ENCODE measurements at places on chromosomes 12 and 14.

DNA sequence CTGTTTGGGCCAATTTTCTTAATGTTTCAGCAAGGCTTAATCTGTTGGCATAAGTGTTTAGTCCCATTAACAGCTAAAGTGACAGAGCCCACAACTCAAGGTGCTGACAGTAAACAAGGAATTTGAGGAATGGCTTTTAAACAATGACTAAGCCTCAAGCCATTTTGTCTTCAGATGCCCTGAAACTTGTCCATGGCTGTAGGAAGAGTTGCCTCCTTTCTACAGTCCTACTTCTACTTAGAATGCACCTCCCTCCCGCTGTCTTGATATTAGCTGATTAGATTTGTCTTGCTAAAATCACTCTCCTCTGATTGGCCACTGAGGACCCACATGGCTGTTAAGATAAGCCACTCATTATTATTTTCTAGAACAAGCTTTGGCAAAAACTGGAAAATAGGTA lies 188.4 kb upstream of the OTX2 start:
- no peak for DNase-seq

DNA sequence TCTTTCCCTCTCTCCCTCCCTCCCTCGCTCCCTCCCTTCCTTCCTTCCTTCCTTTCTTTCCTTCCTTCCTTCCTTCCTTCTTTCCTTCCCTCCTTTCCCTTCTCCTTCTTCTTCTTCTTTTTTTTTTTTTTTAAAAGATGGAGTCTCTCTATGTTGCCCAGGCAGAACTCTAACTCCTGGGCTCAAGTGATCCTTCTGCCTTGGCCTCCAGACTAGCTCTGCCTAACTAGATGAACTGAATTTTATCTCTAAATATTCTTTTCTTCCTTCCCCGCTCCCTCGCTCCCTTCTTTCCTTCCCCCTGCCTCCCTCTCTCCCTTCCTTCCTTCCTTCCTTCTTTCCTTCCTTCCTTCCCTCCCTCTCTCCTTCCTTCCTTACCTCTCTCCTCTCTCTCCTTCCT lies 170.5 kb upstream of the LHX5 start:
- DNase-seq = no peak

DNA sequence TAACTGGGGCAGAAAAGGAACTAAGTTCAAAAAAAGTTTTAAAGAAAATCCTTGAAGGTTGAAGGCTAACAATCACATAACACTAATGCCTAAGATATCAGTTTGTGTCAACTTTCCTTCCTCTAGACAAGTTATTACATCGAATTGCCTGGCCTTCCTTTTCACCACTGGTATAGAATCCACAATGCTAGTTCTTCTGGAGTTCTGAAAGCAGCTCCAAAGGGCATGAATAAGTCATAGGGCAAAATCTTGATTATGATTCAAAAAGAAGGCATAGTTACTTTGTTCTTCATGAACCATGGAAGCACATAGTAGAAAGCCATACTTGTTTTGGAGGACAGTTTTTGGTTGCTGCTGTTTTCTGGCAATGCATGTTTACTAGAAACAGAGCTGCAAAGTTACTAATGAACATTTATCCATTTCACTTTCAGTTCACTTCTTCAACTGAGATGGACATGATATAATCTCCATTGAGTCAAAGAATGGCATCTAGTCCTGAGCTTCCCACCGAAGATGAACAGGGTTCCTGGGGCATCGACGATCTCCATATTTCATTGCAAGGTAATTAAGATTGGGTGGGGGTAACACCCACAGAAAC lies 56.0 kb downstream of the SYNE2 start:
- DNase-seq = no peak

- DNase-seq = no peak
Observed at GRCh38 chr12:106974511-106974910, 12.4 kb downstream of the MTERF2 start.

- peak; percentile 59 for DNase-seq
Observed at GRCh38 chr14:88660056-88660455, 97.2 kb downstream of the ZC3H14 start.

DNA sequence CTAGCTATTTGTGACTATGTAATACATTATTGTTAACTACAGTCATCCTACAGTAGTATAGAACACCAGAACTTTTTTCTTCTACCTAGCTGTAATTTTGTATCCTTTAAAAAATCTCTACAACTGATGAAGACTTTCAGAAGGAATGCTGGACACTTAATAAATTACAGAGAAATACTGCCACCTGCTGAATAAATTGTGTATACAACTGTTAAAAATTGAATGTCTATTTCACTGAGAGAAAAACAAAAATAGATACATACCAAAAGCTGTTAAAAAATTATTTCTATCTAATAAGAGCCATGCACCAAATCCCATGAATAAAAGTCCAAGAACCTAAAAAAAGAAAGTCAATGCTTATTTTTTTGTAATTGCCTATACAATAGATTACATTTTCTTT lies 6.6 kb downstream of the TSPAN19 start:
- DNase-seq = peak; percentile 34

DNA sequence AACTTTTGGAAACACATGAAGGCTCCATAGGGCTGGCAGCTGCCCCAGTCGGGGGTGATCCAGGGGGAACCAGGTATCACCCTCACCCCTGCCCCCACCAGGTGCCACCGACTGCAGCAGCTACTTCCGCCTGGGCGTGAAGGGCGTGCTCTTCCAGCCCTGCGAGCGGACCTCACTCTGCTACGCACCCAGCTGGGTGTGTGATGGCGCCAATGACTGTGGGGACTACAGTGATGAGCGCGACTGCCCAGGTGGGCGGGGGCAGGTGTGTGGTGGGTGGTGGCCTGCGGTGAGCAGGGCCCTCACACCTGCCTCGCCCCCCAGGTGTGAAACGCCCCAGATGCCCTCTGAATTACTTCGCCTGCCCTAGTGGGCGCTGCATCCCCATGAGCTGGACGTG lies 22.3 kb upstream of the NXPH4 start:
- no peak for DNase-seq

DNA sequence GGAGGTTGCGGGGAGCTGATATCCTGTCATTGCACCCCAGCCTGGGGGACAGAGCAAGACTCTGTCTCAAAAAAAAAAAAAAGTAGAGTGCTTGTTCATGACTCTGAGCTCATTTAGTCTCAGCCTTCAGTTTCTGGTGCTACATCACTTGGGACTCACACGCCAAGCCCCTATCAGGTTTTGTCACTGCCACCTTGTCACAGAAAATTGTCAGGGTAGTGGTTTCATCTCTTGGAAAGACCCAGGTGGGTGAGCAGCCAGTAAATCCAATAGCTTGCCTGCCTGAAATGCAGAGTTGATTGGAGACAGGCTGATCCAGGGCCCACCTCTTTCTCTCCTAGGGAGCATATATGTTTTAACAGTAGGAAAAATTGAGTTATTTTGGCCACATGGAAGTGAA lies 113.0 kb downstream of the FGD4 start:
- no peak for DNase-seq

GRCh38 chr14:74683406-74683805 lies 29.5 kb downstream of the AREL1 start:
- no peak for DNase-seq

GRCh38 chr14:61531465-61532122 lies 163.7 kb upstream of the HIF1A start:
- DNase-seq = no peak

GRCh38 chr12:94849411-94849976 lies 154.0 kb downstream of the NDUFA12 start:
- no peak for DNase-seq

DNA sequence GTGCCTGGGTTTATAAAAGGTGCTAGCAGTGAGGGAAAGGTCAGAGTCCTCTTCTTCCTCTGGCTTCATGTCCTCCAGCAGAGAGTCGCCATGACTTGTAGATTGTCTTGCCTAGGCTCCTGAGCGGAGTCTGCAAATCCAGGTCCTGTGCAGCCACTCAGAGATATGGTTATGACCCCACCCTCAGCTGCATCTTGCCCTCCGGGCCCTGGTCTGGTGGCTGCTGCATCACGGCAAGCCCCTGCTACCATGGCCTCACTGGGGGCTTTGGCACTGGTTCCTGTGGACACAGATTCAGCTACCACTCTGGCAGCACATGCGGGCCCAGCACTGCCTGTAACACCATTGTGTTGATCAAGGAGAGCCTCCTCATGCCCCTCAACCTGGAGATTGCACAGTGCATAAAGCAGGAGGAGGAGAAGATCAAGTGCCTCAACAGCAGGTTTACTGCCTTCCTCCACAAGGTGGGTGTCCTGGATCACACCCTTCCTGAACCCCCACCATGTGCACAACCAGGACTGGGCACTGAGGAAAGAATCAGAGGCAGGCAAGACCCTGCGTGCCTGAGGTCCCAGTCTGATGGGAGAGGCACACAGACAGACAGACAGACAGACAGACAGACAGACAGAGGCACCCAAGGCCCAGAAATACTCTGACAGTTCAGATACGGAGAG lies 10.5 kb upstream of the KRT86 start:
- DNase-seq = no peak

GRCh38 chr14:69879175-69880043 lies at the start of gene SMOC1:
TSS of gene SMOC1 (plus strand) at chr14:69879416. CDS start at chr14:69879679, 263 bp downstream.
- peak; percentile 88 for DNase-seq

GRCh38 chr12:50276912-50277671 lies 6.2 kb downstream of the LIMA1 start:
- no peak for DNase-seq

- no peak for DNase-seq
Observed at GRCh38 chr12:10101648-10102220, 2.9 kb upstream of the CLEC1A start.

DNA sequence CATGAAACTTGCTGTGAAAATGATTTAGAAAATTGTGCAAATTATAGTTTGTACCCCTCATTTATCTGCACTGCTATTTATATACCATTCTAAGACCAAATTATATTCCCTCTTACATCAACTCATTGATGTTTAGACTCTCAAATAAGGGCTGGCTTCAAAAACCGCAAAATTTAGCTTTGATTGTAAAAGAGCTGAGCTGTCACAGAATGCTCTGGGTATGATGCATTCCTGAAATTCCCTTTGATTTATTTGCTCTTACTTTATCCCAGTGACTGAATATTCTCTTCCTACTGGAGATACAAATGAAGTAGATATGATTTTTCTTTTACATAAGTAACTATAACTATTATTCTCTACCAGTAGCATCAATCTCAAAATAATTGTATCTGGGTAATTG lies 78.0 kb upstream of the TMTC2 start:
- DNase-seq = peak; percentile 69

GRCh38 chr14:78345131-78345744 lies 175.1 kb downstream of the NRXN3 start:
- DNase-seq = no peak

DNA sequence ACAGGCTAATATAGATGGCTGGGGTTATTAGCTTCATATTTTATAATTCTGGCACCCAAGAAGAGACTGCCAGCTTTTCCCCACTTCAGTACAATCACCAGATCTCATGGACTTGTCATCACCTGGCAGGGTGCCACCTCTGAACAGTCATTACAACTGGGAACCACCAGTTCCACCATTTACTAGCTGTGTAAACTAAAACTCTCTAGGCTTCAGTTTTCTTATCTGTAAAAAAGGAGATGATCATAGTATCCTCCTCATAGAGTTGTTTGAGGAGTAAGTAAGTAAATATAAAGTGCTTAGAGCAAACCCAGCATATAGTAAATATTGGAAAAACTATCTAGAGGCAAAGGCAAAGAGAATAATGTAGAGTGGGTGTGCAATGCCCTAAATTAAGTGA lies 19.3 kb downstream of the CPNE8 start:
- DNase-seq = peak; percentile 46

- no peak for DNase-seq
Observed at GRCh38 chr12:63875703-63876102, 31.2 kb downstream of the SRGAP1 start.

- no peak for DNase-seq
Observed at GRCh38 chr12:22122359-22122758, 76.3 kb downstream of the CMAS start.

GRCh38 chr14:23252006-23252405 lies 14.3 kb downstream of the RNF212B start:
- no peak for DNase-seq

GRCh38 chr14:80202888-80203562 lies 8.3 kb downstream of the DIO2 start:
- no peak for DNase-seq

DNA sequence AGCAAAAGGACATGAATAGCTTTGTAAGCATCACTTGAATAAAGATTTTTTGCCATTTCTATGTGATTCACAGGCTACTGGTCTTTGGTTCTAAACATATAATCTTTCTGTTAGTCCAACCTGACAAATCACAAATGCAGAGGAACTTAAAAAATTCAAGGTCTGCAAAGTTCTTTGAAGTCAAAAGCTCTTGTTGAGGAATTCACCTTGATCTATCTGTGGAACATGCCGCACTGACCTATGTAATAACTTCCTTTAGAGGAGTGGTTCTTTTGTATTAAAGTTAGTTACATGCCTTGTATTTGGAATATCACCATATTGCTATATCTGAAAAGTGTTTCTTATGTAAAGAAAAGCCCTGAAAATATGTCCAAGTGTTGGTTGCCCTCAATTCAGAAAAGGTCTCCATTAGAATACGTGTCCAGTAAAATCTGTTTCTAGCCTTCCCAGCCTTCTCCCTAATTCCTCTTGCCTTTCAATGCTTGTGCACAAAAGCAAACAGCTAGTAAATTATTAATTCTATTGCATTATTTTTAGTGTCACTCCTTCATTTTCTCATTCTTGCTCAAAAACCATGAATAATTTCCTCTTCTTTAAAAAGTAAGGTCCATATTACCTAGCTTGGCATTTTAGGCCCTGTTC lies 1192.8 kb downstream of the FLRT2 start:
- no peak for DNase-seq

- DNase-seq = no peak
Observed at GRCh38 chr12:72995616-72996015, 723.4 kb downstream of the TRHDE start.

GRCh38 chr12:68959891-68960464 lies 27.0 kb upstream of the CPM start:
- DNase-seq = no peak

- no peak for DNase-seq
Observed at GRCh38 chr12:108257004-108257403, 82.1 kb downstream of the CMKLR1 start.

GRCh38 chr12:39417916-39418315 lies 25.0 kb downstream of the KIF21A start:
- peak; percentile 12 for DNase-seq

GRCh38 chr14:80933686-80934085 lies 7.9 kb downstream of the CEP128 start:
- no peak for DNase-seq

GRCh38 chr12:123937707-123938591 lies 34.7 kb downstream of the CCDC92 start:
- DNase-seq = peak; percentile 57

DNA sequence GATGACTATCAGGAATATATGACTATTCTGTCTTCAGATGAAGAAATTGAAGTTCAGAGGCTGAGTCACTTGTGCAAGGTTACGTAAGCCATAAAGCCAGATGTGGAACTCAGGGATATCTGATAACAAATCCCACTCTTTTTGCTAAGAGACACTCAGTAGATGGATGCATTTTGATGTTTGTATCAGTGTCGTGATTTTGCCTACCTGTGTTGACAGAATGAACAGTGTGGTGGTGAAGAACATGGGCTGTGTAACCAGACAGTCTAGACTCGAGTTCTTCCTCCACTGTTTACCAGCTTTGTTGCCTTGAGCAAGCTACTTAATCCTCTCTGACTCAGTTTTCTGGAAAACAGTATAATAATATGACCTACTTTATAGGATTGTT lies 93.9 kb downstream of the DAAM1 start:
- DNase-seq = peak; percentile 89

GRCh38 chr12:22924391-22924790 lies 299.4 kb downstream of the ETNK1 start:
- DNase-seq = no peak
